ENCODE measurements at places on chromosomes 1 and 21.

- no peak for DNase-seq
These were observed 221.2 kb downstream of the SETD4 start for GRCh38 chr21:35838987-35839763.

- no peak for DNase-seq
These were observed 239.0 kb downstream of the NTNG1 start for GRCh38 chr1:107379826-107380225.

- DNase-seq = no peak
These were observed 41.3 kb upstream of the TNFSF4 start for GRCh38 chr1:173248247-173248940.

DNA sequence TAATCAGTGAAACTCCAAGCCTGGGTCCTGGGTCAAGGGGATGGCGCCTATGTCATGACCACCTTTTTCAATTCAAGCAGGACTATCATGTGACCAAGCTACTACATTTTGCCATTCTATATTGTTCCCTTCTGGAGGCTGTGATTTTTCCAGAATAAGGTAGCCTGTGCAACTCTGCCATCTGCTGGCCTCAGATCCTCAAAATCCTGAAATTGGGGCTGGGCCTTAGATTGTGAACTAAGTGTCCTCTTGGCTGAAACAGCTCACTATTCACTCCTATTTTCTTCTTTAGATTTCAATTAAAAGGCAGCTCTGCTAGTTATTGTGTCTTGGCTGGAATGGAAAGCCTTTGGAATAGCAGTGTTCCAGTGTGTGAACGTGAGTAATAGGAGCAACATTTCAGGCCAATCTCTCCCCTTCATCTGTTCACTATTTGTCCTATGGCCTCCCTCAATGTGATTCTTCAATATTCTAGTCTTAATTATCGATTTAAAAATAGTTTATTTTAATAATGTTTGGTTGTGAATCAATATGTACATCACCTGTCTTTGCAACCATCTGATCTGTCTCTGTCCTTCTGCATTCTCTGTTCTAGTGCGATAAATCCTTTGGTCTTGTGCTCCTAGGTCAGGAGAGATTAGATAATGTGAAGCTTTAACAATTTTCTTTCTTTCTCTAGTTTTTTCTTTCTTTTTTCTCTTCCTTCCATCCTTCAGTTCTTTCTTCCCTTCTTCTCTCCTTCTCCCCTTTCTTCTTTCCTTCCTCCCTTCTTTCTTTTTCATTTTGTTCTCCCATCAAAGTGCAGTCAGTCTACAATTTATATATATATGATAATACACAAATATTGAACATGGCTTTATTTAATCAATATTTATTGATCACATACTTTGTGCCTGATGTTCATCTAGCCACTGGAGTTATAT lies 69.8 kb downstream of the CR1 start:
- DNase-seq = no peak

- DNase-seq = no peak
These were observed 368.8 kb upstream of the TMPRSS15 start for GRCh38 chr21:18772404-18772803.

All from GOT3 (cell line).